T-cell (primary cell): ENCODE measurements at places on chromosomes 4 and X. TPM values are rescaled to one million over a fixed set of nuclear protein-coding genes. Genes with fewer than 3 reads are reported as not detected.

Gene RHOH
- 436 TPM for total RNA-seq

Gene PSAPL1
- not detected for total RNA-seq

Gene CT45A10
- not detected for total RNA-seq

Gene GAGE12J
- total RNA-seq: not detected

Gene CTAG2
- not detected for total RNA-seq

Gene KIT
- total RNA-seq: 5.4 TPM

DNA sequence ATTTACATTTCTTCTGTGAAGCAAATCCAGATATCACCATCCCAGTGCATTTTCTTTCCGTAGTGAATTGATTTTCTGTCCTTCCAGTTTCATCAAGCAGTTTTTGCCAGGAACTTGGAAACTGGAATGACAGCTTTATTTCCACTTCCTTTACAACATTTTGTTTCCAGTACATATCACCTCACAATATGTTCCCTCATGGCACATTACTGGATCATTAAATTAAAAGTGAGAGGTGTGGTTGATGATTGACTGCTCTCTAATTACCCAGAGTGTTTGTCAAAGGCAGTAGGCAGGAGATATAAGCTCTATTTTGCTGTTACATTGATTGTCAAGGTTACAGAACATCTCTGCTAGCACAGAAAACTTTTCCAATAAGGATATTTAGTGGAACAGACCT, 22.3 kb upstream of the ACE2 start:
- no peak overlapping the region for H3K27ac ChIP-seq
- DNase-seq: no peak
- H3K36me3 ChIP-seq: no peaks in the 10 kb centered on the region
- no peaks in the 10 kb centered on the region for H3K27me3 ChIP-seq

- H3K4me3 ChIP-seq: no peak overlapping the region
- no peaks in the 10 kb centered on the region for H3K27me3 ChIP-seq
These were observed 47.1 kb downstream of the FAM13A start for GRCh38 chr4:89009761-89010369.

- H3K36me3 ChIP-seq: no peaks in the 10 kb centered on the region
- H3K27ac ChIP-seq: no peak within 1 kb of the TSS
- DNase-seq: peak; percentile 27
- peaks cover 14% of the 10 kb centered on the region for H3K27me3 ChIP-seq
- peaks cover 6% of the 10 kb centered on the region for H3K4me1 ChIP-seq
- H3K4me3 ChIP-seq: peak within 1 kb of the TSS; percentile 64
These were observed at the start of gene TRPC3 for GRCh38 chr4:121951521-121952110. TSS of gene TRPC3 (minus strand) at chr4:121952060. CDS start at chr4:121951680, 380 bp downstream.

- H3K4me1 ChIP-seq: peaks cover 8% of the 10 kb centered on the region
- peaks cover 16% of the 10 kb centered on the region for H3K27me3 ChIP-seq
- H3K27ac ChIP-seq: no peak overlapping the region
- H3K36me3 ChIP-seq: no peaks in the 10 kb centered on the region
- no peak overlapping the region for H3K4me3 ChIP-seq
- no peak for DNase-seq
These were observed 97.2 kb upstream of the METTL14 start for GRCh38 chr4:118587946-118588345.

- no peaks in the 10 kb centered on the region for H3K27me3 ChIP-seq
- H3K4me1 ChIP-seq: peaks cover 6% of the 10 kb centered on the region
- DNase-seq: no peak
- no peak overlapping the region for H3K4me3 ChIP-seq
- H3K27ac ChIP-seq: no peak overlapping the region
- H3K36me3 ChIP-seq: no peaks in the 10 kb centered on the region
These were observed 166.1 kb downstream of the BCOR start for GRCh38 chrX:39931529-39932282.

DNA sequence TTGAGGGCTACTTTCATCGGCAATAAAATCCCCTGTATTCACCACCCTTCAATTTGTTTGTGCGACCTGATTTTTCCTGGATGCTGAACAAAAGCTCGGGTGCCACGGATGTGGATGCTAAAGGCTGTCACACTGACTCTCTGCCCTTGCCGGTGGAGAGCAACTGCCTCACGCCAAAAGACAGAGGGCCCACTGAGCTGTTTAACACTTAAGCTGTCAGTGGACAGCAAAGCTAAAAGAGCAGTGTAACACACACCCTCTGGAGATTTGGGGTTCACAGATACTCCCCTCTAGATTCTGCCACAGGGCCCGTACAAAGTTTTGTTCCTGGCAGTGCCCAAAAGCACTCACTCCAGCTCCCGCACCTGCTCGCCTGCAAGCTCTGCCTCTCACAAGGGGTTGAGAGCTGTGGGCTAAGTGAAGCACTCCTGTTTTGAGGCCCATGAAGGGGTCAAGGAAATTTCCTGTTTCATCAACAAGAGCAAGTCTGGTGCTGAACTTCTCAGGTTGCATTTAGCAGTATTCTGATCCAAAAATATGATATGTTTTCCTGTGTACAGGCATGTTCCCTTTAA, 1571.9 kb downstream of the ADGRL3 start:
- H3K36me3 ChIP-seq: no peaks in the 10 kb centered on the region
- no peak for DNase-seq
- no peaks in the 10 kb centered on the region for H3K27me3 ChIP-seq
- H3K27ac ChIP-seq: no peak overlapping the region

- H3K27me3 ChIP-seq: no peaks in the 10 kb centered on the region
- peaks cover 4% of the 10 kb centered on the region for H3K36me3 ChIP-seq
- peak; percentile 17 for DNase-seq
- H3K27ac ChIP-seq: no peak overlapping the region
- H3K4me3 ChIP-seq: no peak overlapping the region
- H3K4me1 ChIP-seq: no peaks in the 10 kb centered on the region
These were observed 23.3 kb downstream of the BRCC3 start for GRCh38 chrX:155094468-155095061.

- H3K4me1 ChIP-seq: no peaks in the 10 kb centered on the region
- no peaks in the 10 kb centered on the region for H3K27me3 ChIP-seq
- no peak overlapping the region for H3K4me3 ChIP-seq
- no peak overlapping the region for H3K27ac ChIP-seq
These were observed 402 bp downstream of the CCDC120 start for GRCh38 chrX:49059201-49059600.
